ENCODE measurements at places on chromosomes 3 and 15.

DNA sequence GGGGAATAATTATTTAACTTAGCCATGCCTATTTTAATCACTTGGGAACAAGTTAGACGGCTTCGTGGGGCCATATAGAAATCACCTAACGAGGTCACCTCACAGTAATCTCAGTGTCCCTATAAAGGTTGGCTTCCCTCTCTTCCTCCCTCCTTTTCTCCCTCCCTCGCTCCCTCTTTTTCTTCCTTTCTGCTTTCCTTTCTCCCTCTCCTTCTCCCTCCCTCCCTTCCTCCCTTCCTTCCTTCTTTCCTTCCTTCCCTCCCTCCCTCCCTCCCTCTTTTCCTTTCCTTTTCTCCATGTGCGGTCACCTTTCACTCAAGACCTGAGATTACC is 206.1 kb upstream of the DPH6 start:
- H3K27me3 ChIP-seq = no peaks in the 10 kb centered on the region
- no peaks in the 10 kb centered on the region for H3K36me3 ChIP-seq
- no peak overlapping the region for H3K4me3 ChIP-seq
- no peak overlapping the region for H3K27ac ChIP-seq
- H3K4me1 ChIP-seq = peaks cover 38% of the 10 kb centered on the region
- DNase-seq = no peak

- H3K4me3 ChIP-seq = no peak overlapping the region
- H3K4me1 ChIP-seq = peaks cover 48% of the 10 kb centered on the region
- no peaks in the 10 kb centered on the region for H3K36me3 ChIP-seq
Measured at GRCh38 chr3:151900884-151901643, 27.6 kb downstream of the SUCNR1 start.

- H3K27ac ChIP-seq = no peak overlapping the region
- peaks cover 7% of the 10 kb centered on the region for H3K4me1 ChIP-seq
- no peak for DNase-seq
- no peaks in the 10 kb centered on the region for H3K36me3 ChIP-seq
Measured at GRCh38 chr15:60656041-60656440, 177.1 kb upstream of the ICE2 start.

GRCh38 chr15:33326908-33327307 is 16.1 kb downstream of the RYR3 start:
- peaks cover 30% of the 10 kb centered on the region for H3K27me3 ChIP-seq
- no peak overlapping the region for H3K4me3 ChIP-seq
- H3K36me3 ChIP-seq = no peaks in the 10 kb centered on the region
- no peak overlapping the region for H3K27ac ChIP-seq

DNA sequence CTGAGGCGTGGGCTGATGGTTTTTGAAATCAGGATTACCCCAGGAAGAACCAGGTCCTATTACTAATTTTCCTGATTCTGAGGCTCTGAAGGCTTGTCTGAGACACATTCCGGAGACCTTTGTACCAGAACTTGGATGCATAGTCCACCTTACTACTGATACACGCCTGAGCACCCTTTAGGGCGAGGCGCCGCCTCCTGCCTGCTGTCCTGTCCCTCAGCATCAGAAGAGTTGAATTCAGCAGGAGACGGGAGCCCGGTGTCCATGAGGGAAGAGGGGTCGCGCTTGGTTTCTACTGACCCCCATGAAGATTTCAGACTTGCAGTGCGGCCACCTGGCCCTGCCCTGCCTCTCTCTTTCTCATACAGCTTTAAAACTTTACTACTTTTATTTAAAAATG is 49.9 kb downstream of the KLF13 start:
- peaks cover 92% of the 10 kb centered on the region for H3K4me1 ChIP-seq
- no peak overlapping the region for H3K4me3 ChIP-seq
- DNase-seq = peak; percentile 10
- H3K27me3 ChIP-seq = no peaks in the 10 kb centered on the region

All from left ventricle myocardium inferior (tissue), 1 donor.